Cardiac muscle cell (in vitro differentiated cells and primary cell): ENCODE measurements at places on chromosomes 5 and 9. TPM values are rescaled to one million over a fixed set of nuclear protein-coding genes. Genes with fewer than 3 reads are reported as not detected.

The RIOK2 gene
- 26.4 and 48.1 TPM in 2 replicates for polyA plus RNA-seq

The SAPCD2 gene
- polyA plus RNA-seq = 4.7 and 28.3 TPM in 2 replicates

The SHOC1 gene
- polyA plus RNA-seq = 0.12 and 0.37 TPM in 2 replicates

The GCNT4 gene
- 0.23 TPM in 1 of 2 replicates, not detected in the other for polyA plus RNA-seq

The TCOF1 gene
- 31.4 and 37.7 TPM in 2 replicates for polyA plus RNA-seq

The TEX48 gene
- not detected in 2 replicates for polyA plus RNA-seq

The DMRT2 gene
- not detected in 2 replicates for polyA plus RNA-seq

The CCDC112 gene
- polyA plus RNA-seq = 10.9 and 11.5 TPM in 2 replicates

The CCDC183 gene
- 40.1 and 43.1 TPM in 2 replicates for polyA plus RNA-seq

The GPR150 gene
- polyA plus RNA-seq = 0.35 and 0.39 TPM in 2 replicates

The CDC20B gene
- polyA plus RNA-seq = 0.39 and 0.89 TPM in 2 replicates

The RNF208 gene
- polyA plus RNA-seq = 6.1 and 8.1 TPM in 2 replicates

The SMIM32 gene
- 0.30 TPM in 1 of 2 replicates, not detected in the other for polyA plus RNA-seq

The THBS4 gene
- polyA plus RNA-seq = 34.4 and 35.7 TPM in 2 replicates

The IL5 gene
- polyA plus RNA-seq = not detected in 2 replicates

The KIF24 gene
- polyA plus RNA-seq = 1.6 and 2.1 TPM in 2 replicates

The STK10 gene
- polyA plus RNA-seq = 8.3 and 10.8 TPM in 2 replicates

The CTNND2 gene
- 7.5 and 12.7 TPM in 2 replicates for polyA plus RNA-seq

The MSH3 gene
- 8.7 and 11.3 TPM in 2 replicates for polyA plus RNA-seq

The IRX4 gene
- polyA plus RNA-seq = 208 and 257 TPM in 2 replicates

The AMBP gene
- 0.64 TPM in 1 of 2 replicates, not detected in the other for polyA plus RNA-seq
